Activated T-cell treated with anti-CD3 and anti-CD28 coated beads, Interleukin-2, amount 50 U/mL, for 1 hour (primary cell): ENCODE measurements at places on chromosomes 7 and 10.

- no peak for DNase-seq
Observed at GRCh38 chr7:69419934-69420333, 178.3 kb upstream of the AUTS2 start.

- DNase-seq: no peak
Observed at GRCh38 chr10:718143-718700, 28.8 kb upstream of the DIP2C start.

- no peak for DNase-seq
Observed at GRCh38 chr7:140726281-140726680, 29.8 kb downstream of the NDUFB2 start.

DNA sequence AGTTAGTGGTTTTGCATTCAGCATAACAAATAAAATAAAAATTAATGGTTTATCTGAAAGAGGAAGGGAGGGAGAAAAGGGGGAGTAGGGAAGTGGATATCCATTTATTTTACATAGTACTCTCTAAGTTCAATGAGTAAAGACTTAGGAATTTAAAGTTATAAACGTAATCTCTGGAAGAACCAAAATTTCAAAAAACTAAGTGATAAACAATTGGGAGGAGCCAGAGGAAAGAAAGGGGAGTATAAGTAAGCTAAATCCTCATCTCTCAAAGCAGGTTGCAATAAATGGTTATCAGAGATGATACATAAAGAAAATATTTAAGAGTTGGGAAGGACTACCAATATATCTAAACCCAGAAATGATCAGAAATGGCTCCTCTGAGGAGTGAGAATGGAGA is 46.4 kb downstream of the ANK3 start:
- DNase-seq: no peak

- DNase-seq: no peak
Observed at GRCh38 chr10:75978213-75978612, 546.8 kb downstream of the LRMDA start.

DNA sequence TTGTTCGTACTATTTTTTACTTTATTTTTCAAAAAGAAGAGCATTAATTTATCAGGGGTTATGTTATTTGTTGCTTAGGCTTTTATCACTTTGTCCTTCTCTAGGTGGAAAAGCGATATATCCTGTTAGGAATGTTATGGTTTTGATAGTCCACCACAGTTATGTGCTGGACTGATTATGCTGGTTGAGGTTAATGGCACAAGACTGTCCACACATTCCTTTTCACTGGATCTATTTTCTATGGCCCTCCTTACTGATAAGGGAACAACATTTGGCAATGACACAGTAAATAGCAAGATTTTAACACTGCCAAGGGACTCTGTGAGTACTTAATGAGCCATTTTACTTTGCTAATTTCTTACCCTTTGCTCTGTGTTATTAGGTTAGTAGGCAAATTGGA is 1212.3 kb downstream of the NXPH1 start:
- no peak for DNase-seq

DNA sequence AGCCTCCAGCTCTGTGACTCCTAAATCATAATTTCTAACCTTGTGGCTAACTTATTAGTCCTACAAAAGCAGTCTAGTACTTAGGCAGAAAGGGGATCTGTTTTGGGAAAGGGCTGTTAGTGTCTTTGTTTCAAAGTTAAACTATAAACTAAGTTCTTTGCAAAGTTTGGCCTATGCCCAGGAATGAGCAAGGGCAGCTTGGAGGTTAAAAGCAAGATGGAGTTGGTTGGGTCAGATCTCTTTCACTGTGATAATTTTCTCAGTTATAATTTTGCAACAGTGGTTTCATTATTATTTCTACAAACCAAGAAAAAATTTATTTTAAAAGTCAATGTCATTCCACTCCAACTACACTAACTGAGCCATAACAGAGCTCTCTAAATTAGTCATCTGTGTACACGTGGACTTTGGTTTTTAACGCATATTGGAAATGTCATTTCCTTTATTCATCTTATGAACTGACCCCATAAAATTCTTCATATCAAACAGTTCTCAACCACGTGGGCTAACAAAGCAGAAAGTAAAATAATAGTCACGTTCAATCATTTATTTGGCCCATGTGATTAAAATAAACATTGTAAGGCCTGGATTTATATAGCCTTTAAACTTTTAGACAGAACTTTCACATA is 143.2 kb upstream of the C7orf33 start:
- DNase-seq: no peak

GRCh38 chr10:70619271-70620019 is 16.9 kb upstream of the PRF1 start:
- DNase-seq: no peak

GRCh38 chr7:106365252-106366005 is 80.6 kb upstream of the NAMPT start:
- DNase-seq: no peak

DNA sequence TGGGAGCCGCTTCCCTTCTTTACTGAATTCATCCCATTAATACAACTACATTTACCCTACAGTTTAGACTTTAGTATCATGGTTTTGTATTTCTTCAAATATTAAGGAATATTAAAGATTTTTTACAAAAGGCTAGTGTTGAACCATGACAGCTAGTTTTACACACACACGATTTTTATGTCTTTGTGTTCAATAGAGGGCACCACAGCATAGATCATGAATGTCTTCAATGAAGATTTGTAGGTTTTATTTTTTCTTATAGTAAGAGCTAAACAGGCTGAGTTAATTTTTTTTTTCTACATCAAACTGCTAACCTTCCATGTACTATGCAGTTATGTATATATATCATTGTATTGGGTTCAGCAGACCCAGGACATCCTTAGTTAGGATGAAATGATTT is 76.9 kb downstream of the SNX10 start:
- DNase-seq: no peak

DNA sequence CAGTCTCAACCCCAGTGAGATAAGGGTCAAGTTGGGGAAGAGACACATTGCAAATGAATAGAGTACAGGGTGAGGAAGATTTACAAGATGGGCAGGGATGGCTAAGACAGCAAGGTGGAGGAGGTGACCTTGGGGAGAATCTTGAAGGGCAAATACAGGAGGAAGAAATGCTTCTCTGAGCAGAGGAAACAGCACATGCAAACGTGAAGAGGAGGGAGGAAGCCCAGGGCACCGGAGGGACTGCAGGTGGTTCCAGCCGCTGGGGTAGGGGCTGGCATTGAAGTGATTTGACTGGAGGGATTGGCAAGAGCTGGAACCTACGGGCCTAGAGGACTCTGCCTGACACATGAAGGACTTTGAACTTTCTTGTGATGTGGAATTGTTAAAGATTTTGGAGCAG is 14.6 kb downstream of the PLAU start:
- no peak for DNase-seq

- no peak for DNase-seq
Observed at GRCh38 chr7:74282748-74283459, 6.3 kb upstream of the CLIP2 start.

GRCh38 chr10:17427666-17428350 is 26.6 kb downstream of the ST8SIA6 start:
- DNase-seq: no peak

DNA sequence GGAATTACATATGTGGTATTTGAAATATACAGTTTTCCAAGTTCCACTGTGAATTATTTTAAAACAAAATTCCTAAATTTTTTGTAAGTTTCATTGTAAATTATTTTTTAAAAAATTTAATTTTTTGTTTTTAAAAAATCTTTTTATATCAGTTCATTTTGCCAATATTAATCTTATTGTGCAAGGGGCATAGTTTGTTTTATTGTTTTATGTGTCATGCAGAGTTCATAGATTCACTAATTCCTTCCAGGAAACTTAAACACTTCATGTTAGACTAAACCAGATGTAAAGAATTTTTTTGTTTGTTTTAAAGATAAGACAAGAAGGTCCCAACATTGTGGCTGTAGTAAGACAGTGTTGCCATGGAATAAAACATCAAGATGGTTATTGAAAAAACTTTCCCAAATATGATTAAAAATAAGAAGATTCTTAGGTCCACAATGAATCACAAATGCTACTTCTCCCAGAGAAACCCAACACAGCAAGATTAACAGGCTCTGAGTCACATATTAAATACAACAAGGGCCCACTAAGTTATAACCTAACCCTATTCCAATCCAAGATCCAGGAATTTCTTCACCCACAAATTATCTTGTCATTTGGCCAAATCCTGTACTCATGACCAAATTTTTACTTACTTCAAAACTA is 464.7 kb upstream of the IGFBP3 start:
- no peak for DNase-seq

- DNase-seq: no peak
Observed at GRCh38 chr7:135238112-135238744, 4.6 kb downstream of the STRA8 start.

GRCh38 chr10:19651549-19651948 is 164.7 kb upstream of the PLXDC2 start:
- no peak for DNase-seq

- no peak for DNase-seq
Observed at GRCh38 chr7:7330997-7331396, 148.7 kb downstream of the C1GALT1 start.

DNA sequence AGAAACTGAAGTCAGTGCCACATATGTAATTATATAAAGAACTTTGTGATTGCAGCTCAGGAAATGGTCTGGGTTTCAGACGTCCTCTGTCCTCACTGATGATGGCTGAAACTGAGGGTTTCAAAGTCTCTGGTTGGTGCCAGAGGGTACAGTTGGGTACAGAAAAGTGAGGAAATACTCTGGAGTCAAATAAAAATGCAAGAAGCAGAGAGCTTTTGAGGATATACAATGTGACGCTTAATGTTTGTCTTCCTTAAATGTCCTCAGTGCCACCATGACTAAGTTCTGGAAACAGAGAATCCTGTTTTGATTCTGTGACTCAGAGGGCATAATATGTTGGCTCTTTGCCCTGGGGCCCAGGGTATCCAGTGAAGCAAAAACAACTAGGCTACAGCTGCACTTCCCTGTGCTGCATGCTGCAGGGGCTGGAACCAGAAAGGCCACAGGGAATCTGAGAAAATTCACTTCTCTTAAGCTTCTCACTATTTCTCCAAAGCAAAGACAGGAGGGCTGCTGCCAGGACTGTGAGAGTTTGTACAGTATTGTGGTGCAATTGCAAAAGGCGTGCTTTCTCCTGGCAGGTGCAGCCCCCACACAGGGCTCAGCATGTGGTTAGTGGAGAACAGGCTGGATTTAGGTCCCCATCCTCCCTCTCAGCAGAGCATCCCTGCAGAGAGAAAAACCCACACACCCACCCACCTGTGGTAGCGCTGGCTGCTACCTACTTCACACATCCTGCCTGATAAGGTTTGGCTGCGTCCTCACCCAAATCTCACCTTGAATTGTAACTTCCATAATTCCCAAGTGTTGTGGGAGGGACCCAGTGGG is 169.5 kb upstream of the SVIL start:
- no peak for DNase-seq

GRCh38 chr10:67550046-67550445 is 145.9 kb downstream of the CTNNA3 start:
- DNase-seq: no peak

DNA sequence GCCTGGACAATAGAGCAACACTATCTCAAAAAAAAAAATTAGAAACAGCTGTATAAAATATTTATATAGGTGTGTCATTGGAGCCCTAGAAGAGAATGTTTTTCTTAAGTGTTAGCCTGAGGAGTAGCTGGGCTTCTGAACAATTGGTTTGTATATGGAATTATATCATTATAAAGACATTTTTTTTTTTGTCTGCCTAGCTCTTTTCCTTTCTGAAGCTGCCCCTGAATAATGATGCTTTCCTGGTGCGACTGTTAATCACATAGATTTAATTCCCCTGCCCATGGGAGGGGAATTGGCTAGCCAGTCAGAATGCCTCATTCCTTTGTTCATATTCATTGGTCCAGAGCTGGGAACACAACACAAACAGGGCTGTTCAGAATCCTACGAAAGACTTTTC is 13.9 kb upstream of the ABCC2 start:
- DNase-seq: no peak

DNA sequence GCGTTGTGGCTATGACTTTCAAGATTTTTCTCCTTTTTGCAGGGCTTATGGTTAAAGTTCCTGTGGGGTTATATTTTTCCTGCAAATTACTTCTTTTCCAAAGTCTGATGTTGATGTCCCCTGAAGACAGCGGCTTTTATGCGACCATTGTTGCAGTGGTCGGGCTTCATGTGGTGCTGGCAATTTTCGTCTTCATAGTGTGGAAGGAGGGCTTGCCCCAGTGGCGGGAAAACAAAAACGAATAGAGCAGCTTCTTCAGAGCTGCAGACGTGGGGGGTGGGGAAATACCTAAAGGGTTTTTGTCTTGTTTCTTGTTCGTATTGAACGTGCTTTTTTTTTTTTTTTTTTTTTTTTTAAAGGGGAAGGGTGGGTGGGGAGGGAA is 53.8 kb downstream of the MCMBP start:
- no peak for DNase-seq

GRCh38 chr7:66664590-66665293 is 36.1 kb downstream of the KCTD7 start:
- DNase-seq: no peak

DNA sequence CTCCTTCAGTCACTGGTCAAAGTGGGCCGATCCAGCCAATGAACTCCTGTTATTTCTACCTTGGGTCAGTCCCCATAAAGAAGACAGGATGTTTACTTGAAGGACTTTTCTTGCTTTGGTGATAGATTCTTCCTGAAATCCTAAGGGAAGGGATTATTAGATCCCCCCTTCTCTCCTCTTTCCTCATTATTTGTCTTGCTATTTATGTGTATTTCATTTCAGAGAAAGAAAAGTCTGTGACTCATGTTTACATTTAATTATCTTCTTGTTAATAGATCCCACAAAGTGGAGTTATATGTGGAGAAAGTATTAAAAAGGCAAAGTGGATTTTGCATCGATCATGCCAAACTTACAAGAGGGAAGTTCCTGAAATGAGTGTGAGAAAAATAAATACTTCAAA is 341.5 kb downstream of the PHTF2 start:
- DNase-seq: no peak

GRCh38 chr10:49357910-49358309 is 38.0 kb downstream of the DRGX start:
- DNase-seq: no peak

GRCh38 chr7:37516664-37517063 is 68.0 kb upstream of the ELMO1 start:
- no peak for DNase-seq

- no peak for DNase-seq
Observed at GRCh38 chr10:119609516-119609915, 12.8 kb upstream of the TIAL1 start.

DNA sequence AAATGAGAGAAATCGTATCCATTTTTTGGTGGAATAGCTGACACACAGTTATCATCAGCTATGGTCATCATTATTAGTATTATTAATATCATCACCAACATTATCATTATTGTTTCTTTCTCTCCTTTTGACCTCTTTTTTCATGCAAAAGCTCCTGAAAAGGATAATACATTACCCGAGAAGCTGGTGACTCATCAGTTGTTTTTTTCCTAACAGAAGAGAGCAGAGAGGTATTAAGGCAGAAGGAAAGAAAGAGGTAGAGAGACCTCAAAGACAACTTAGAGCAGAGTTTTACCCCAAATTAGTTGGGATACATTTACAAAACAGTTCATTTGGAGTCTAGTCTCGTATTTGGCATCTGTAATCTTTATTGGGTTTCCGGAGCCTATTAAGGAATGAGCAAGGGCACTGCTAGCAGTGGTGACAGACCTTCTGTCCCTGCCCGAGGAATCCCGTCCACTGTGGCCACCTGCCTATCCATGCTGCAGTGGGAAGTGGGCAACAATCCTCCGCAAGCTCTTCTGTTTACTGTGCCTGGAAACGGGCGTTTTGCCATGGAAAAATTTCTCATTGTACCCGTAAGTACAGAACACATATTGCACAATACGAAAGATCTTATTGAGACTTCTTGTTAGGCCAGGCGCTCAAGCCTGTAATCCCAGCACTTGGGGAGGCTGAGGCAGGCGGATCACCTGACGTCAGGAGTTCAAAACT is 170.0 kb upstream of the MKLN1 start:
- no peak for DNase-seq

GRCh38 chr10:131010965-131011575 is 300.5 kb downstream of the TCERG1L start:
- no peak for DNase-seq
